ENCODE measurements at places on chromosomes 1 and 21. TPM values are rescaled to one million over a fixed set of nuclear protein-coding genes. Genes with fewer than 3 reads are reported as not detected.

DNA sequence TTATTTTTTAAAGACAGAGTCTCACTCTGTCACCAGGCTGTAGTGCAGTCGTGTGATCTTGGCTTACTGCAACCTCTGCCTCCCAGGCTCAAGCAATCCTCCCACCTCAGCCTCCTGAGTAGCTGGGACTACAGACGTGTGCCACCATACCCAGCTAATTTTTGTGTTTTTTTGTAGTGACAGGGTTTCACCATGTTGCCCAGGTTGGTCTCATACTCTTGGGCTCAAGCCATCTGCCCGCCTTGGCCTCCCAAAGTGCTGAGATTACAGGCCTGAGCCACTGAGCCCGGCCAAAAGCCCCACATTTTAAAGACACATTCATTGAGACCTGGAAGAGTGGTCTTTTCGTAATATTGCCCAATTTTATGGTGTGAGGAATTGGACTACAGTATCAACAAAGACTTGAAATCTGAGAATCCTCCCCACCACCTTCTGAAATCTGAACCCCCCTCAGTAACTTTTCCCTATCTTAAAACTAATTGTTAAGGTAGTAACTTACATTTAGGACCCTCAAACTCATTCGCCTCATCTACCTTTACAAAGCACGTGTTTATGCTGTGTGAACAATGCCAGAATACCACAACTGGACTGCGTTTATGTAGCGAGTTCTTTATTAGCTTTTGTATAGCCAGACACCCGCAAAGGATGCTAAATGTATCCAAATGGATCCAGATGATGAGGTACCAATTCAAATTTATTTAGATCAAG is 2.7 kb downstream of the ERRFI1 start:
- H3K36me3 ChIP-seq = no peaks in the 10 kb centered on the region
- H3K27me3 ChIP-seq = no peaks in the 10 kb centered on the region
- H3K4me1 ChIP-seq = peaks cover 15% of the 10 kb centered on the region
- peak overlapping the region; percentile 13 for H3K4me3 ChIP-seq
- no peak overlapping the region for H3K27ac ChIP-seq
- no peak for DNase-seq

DNA sequence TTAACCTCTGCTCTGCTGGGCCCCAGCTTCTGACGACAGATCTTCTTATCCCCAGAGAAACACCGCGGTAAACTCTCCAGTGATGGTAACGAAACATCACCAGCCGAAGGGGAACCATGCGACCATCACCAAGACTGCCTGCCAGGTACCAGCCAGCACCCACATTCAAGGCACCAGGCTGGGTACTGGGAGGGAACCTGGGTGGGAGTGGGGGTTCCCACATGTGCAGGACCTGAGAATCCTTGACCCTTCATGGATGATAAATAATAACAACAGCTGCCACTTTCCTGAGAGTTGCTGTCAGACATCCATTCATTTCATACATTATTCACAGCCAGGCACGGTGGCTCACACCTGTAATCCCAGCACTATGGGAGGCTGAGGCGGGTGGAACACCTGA is 20.8 kb downstream of the DRAXIN start:
- H3K36me3 ChIP-seq = no peaks in the 10 kb centered on the region
- H3K27ac ChIP-seq = no peak overlapping the region

DNA sequence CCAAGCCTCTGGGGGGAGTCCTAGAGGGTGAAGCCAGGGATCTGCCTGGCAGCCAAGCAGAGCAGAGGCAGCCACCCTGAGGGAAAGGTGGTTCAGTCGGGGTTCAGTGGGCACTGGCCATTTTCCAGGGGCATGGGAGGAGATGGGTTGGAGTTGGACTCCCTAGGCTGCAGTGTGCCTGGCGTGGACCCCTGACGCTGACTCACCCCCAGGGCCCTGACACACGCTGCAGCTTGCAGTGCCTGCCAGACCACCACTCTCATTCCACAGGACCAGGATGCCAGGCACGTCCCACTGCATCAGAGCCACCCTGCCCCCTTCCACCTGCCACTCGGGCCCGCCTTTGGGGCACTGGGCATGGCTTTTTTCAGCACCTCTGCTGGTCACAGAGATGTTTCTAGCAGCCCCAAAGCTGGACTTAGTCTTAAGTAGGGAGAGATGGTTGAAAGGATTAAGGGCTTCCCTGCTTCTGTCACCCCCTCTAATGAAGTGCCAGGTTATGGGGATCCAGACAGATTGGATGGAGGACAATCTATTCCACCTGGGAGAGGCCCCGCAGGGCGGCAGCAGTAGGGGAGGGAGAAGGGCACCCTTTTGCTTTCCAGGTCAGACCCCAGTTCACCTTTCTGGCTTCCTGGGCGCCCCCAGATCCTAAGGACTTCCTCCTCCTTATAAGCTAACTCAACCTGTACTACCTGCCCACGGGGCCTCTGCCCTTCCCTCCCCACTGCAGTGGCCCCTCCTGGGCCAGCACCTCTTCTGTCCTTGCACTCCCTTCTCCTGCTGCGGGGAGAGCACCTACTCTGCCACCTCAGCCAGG is 1.6 kb downstream of the SYT2 start:
- no peak overlapping the region for H3K4me3 ChIP-seq
- peaks cover 12% of the 10 kb centered on the region for H3K4me1 ChIP-seq
- H3K27ac ChIP-seq = no peak overlapping the region

GRCh38 chr1:65069011-65069565 is 78.9 kb upstream of the AK4 start:
- peak overlapping the region; percentile 74 for H3K4me3 ChIP-seq
- no peaks in the 10 kb centered on the region for H3K4me1 ChIP-seq
- H3K27ac ChIP-seq = peak overlapping the region; percentile 96
- H3K36me3 ChIP-seq = no peaks in the 10 kb centered on the region
- no peaks in the 10 kb centered on the region for H3K27me3 ChIP-seq

- no peak overlapping the region for H3K27ac ChIP-seq
- no peak for DNase-seq
- H3K36me3 ChIP-seq = no peaks in the 10 kb centered on the region
- H3K4me1 ChIP-seq = peaks cover 12% of the 10 kb centered on the region
- H3K27me3 ChIP-seq = no peaks in the 10 kb centered on the region
- H3K4me3 ChIP-seq = no peak overlapping the region
Observed at GRCh38 chr1:147773215-147773715, 12.9 kb upstream of the GJA5 start.

GRCh38 chr1:88058205-88058604 is 625.9 kb upstream of the PKN2 start:
- no peak for DNase-seq
- no peak overlapping the region for H3K4me3 ChIP-seq
- H3K27me3 ChIP-seq = no peaks in the 10 kb centered on the region
- no peaks in the 10 kb centered on the region for H3K4me1 ChIP-seq

DNA sequence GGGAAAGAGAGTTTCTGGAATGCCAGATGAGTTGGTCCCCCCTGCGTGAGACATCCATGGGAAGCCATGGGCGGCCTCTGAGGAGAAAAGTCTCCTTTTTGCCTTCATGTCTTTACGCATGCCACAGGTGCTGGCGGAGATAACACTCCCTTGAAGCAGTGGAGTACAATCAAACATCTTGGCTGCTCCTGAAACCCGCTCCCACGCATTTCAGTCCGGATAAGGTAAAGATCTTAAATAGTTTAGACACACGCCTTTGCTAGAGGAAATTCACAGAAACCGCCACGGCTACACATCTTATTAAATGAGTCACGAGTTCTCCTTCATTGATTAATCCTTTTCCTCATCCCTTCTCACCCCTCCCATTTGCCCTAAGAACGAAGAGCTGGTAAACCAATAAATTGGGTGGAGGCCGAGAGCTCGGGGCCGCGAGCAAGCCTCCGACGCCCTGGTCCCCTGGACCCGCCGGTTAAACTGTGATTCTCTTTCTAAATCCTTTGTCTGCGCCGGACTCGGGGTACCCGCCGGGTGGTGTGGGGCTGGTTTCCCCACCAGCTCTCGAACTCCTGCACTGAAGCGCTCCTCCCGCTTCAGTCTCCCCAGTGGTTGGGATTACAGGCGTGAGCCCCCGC is 6.6 kb upstream of the ZNF669 start:
- no peak for DNase-seq
- H3K4me1 ChIP-seq = peaks cover 22% of the 10 kb centered on the region
- peak overlapping the region; percentile 76 for H3K27ac ChIP-seq
- H3K27me3 ChIP-seq = no peaks in the 10 kb centered on the region

GRCh38 chr1:54763816-54764132 is 549 bp downstream of the PARS2 start:
- H3K36me3 ChIP-seq = no peaks in the 10 kb centered on the region
- peak overlapping the region; percentile 59 for H3K4me3 ChIP-seq
- no peak for DNase-seq
- H3K27ac ChIP-seq = peak overlapping the region; percentile 75
- peaks cover 4% of the 10 kb centered on the region for H3K4me1 ChIP-seq
- H3K27me3 ChIP-seq = no peaks in the 10 kb centered on the region

- H3K27me3 ChIP-seq = no peaks in the 10 kb centered on the region
- H3K4me1 ChIP-seq = no peaks in the 10 kb centered on the region
- no peak overlapping the region for H3K4me3 ChIP-seq
- no peak overlapping the region for H3K27ac ChIP-seq
Observed at GRCh38 chr1:53619367-53620060, 119.5 kb downstream of the GLIS1 start.

DNA sequence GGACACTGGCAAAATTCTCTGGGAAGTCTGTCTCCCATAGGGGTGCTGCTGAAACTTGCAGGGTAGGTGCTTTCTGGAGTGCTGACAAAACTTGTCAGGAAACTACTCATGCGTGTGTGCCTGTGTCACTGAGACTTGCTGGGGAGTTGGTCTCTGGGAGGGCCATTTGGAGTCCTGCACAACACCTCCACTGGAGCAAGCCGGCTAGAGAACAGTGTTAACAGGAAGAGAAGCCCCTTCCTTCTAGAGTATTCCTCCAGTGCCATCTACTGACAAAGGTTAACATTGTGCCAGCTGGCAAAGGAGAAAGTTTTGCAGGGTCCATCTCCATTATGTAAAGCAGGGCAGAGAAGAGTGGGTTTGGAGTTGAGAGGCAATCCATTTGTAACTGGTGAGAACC is 30.0 kb downstream of the ZMYM4 start:
- no peaks in the 10 kb centered on the region for H3K36me3 ChIP-seq
- H3K27me3 ChIP-seq = no peaks in the 10 kb centered on the region
- H3K27ac ChIP-seq = no peak overlapping the region
- peak; percentile 10 for DNase-seq

DNA sequence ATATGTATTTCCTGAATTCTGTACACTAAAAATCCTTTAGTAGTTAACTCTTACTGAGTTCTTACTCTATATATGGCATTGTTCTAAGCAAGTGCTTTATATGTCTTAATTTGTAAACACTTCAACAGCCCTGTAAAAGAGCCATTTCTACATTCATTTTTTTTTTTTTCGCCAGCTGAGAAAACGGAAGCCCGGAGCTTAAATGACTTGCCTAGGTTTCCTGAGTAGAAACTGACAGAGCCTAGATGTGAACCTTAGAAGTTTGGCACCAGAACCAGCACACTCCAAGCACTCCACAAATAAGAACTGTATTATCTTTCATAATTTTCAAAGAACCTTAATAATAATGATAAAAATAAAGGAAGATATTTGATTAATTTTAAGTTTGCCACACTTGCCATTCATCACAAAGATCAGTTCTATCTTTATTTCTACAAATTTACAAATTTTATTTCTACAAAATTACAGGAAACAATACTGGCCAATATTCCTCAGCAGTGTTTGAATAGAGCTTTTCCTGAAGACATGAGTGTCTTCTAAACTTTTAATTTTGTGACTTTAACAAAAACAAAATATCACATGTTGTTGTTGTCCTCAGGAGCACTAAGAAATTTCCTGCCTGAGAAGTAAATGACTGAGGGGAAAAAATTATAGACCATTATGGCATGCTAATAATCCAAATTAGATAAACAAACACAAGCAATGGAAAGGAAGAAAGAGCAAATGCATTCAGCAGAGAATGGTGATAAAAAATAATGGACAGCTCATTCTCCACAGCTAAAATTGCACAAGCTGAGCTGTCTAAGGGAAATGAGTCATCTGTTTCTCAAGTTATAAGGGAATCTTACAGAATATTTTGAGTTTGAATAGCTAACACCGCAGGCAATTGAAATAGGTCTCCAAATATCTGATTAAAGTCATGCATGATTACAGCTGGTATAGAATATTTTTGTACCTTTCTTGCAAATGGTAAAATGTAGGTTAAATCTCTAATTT is 71.2 kb downstream of the DPYD start:
- no peak for DNase-seq
- H3K27ac ChIP-seq = peak overlapping the region; percentile 40
- H3K36me3 ChIP-seq = peaks cover 15% of the 10 kb centered on the region
- no peaks in the 10 kb centered on the region for H3K4me1 ChIP-seq

GRCh38 chr1:85605484-85606413 is 25.2 kb downstream of the CCN1 start:
- no peak overlapping the region for H3K27ac ChIP-seq
- H3K4me3 ChIP-seq = no peak overlapping the region
- no peaks in the 10 kb centered on the region for H3K36me3 ChIP-seq
- no peak for DNase-seq
- H3K4me1 ChIP-seq = no peaks in the 10 kb centered on the region

- no peak overlapping the region for H3K27ac ChIP-seq
- no peak for DNase-seq
- no peaks in the 10 kb centered on the region for H3K4me1 ChIP-seq
Observed at GRCh38 chr1:4045397-4046010, 145.4 kb upstream of the C1orf174 start.

GRCh38 chr1:93607814-93608186 is 73.8 kb downstream of the BCAR3 start:
- no peaks in the 10 kb centered on the region for H3K27me3 ChIP-seq
- H3K27ac ChIP-seq = no peak overlapping the region
- H3K36me3 ChIP-seq = no peaks in the 10 kb centered on the region

- no peaks in the 10 kb centered on the region for H3K27me3 ChIP-seq
- peak overlapping the region; percentile 5 for H3K4me3 ChIP-seq
- peak overlapping the region; percentile 88 for H3K27ac ChIP-seq
- H3K36me3 ChIP-seq = no peaks in the 10 kb centered on the region
Observed at GRCh38 chr1:201495551-201496295, 11.2 kb downstream of the CSRP1 start.

TRIM58 gene
- 17.4 TPM for total RNA-seq

KCNA3 gene
- total RNA-seq = 0.30 TPM

CDK18 gene
- total RNA-seq = 14.1 TPM

INAVA gene
- total RNA-seq = not detected

KANK4 gene
- 48.2 TPM for total RNA-seq

EEIG2 gene
- total RNA-seq = 17.1 TPM

ALPL gene
- 19.2 TPM for total RNA-seq

SYT2 gene
- not detected for total RNA-seq

SH2D2A gene
- total RNA-seq = 0.78 TPM

GUCA2A gene
- total RNA-seq = not detected

SPATA46 gene
- not detected for total RNA-seq

OR6N1 gene
- not detected for total RNA-seq
